Karpas-422 (cell line): ENCODE measurements at places on chromosomes 5 and 9. TPM values are rescaled to one million over a fixed set of nuclear protein-coding genes. Genes with fewer than 3 reads are reported as not detected.

DNA sequence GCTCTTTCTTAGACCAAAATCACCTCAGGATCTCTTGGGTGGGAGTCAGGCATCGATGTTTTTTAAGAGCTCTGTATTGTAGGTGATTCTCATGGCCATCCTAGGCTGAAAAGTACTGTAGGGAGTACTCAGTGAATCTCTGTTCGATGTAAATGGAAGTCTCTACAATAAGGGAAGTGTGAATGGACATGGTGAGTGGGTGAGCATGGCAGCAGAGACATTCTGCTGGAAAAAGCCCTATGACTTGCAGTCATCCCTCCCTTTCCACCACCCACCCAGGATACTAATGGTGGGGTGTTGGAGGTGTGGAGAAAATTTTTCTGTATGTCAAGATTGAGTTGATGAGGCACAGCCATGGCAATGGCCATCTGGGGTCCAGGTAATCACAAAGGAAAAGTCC, 30.9 kb downstream of the ZNF366 start:
- no peak for DNase-seq
- H3K27me3 ChIP-seq, result no peaks in the 10 kb centered on the region
- H3K27ac ChIP-seq, result no peak overlapping the region
- H3K4me1 ChIP-seq, result no peaks in the 10 kb centered on the region
- no peak overlapping the region for H3K4me3 ChIP-seq
- H3K36me3 ChIP-seq, result no peaks in the 10 kb centered on the region

The SLC6A7 gene
- total RNA-seq, result not detected in 2 replicates

The ATOSB gene
- 3.2 and 3.5 TPM in 2 replicates for total RNA-seq

GRCh38 chr5:64619609-64620008, 70.7 kb upstream of the SHISAL2B start:
- H3K36me3 ChIP-seq, result no peaks in the 10 kb centered on the region
- no peaks in the 10 kb centered on the region for H3K4me1 ChIP-seq
- no peaks in the 10 kb centered on the region for H3K27me3 ChIP-seq
- H3K4me3 ChIP-seq, result no peak overlapping the region

The PTPN3 gene
- total RNA-seq, result not detected in 2 replicates

DNA sequence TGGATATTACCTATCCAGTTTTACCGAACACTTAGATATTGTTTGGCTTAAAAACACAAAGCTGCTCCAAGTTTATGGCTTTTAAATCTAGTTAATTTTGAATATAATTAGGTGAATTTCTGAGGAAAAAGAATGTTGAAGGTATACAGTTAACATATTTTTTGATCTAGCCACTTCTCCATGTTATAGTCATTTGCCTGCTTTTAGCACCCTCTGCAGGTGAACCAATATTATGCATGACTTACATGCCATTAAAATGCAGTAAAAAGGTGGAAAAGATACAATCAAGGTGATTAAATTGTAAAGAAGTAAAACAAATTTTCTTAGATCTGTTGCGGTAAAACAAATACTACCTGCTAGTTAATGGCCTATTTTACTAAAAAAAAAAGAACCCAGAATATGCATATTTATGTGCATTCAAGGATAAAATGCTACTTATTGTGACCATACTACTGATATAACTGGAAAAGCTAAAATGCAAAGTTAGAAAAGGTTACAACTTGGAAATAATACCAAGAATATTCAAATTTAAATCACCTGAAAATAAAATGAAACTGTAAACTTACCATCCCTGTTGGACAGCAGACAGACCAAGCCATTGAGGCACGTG, 132.1 kb downstream of the AP3B1 start:
- no peaks in the 10 kb centered on the region for H3K36me3 ChIP-seq
- DNase-seq, result peak; percentile 78
- H3K27me3 ChIP-seq, result no peaks in the 10 kb centered on the region
- no peak overlapping the region for H3K4me3 ChIP-seq
- no peak overlapping the region for H3K27ac ChIP-seq

- H3K36me3 ChIP-seq, result no peaks in the 10 kb centered on the region
- H3K4me1 ChIP-seq, result no peaks in the 10 kb centered on the region
- H3K4me3 ChIP-seq, result no peak overlapping the region
- H3K27ac ChIP-seq, result no peak overlapping the region
These were observed 3.7 kb upstream of the SLC6A7 start for GRCh38 chr5:150186137-150186536.

GRCh38 chr9:16303506-16303905, 567.0 kb downstream of the BNC2 start:
- no peak for DNase-seq
- no peaks in the 10 kb centered on the region for H3K36me3 ChIP-seq
- H3K27me3 ChIP-seq, result no peaks in the 10 kb centered on the region
- no peaks in the 10 kb centered on the region for H3K4me1 ChIP-seq
- no peak overlapping the region for H3K4me3 ChIP-seq

- H3K4me3 ChIP-seq, result no peak overlapping the region
- DNase-seq, result peak; percentile 79
- H3K36me3 ChIP-seq, result no peaks in the 10 kb centered on the region
- H3K27me3 ChIP-seq, result no peaks in the 10 kb centered on the region
- no peak overlapping the region for H3K27ac ChIP-seq
- H3K4me1 ChIP-seq, result no peaks in the 10 kb centered on the region
These were observed 16.1 kb downstream of the IFNE start for GRCh38 chr9:21465859-21466518.
